ENCODE measurements at places on chromosomes 2 and 18.

GRCh38 chr2:175476948-175477347 lies 295.4 kb upstream of the ATP5MC3 start:
- no peak for ATAC-seq

DNA sequence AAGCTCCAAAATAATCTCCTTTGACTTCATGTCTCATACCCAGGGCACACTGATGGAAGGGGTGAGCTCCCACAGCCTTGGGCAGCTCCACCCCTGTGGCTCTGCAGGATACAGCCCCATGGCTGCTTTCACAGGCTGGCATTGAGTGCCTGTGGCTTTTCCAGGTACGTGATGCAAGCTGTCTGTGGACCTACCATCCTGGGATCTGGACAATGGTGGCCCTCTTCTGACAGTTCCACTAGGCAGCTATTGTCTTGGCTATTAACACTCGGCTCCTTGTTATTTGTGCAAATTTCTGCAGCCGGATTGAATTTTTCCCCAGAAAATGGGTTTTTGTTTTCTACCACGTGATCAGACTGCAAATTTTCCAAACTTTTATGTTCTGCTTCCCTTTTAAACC lies 634.2 kb downstream of the TSN start:
- no peak for ATAC-seq

DNA sequence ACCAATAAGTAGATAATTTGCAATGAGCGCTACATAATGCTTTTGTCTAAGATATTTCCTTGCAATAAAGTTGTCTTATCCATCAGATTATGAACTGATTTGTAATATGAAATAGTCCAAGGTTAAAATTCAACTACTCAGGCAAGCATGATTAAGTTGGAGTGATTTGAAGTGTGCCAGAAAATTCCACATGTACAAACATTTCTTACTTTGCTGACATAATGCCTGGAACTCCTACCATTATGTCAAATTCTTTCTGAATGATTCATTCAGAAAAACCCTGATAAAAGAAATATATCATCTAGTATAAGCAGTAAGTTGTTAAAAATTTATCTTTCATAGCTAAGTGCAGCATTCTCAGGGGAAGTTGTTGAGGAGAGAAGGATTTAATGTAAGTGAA lies 87.3 kb downstream of the CBLN2 start:
- ATAC-seq = no peak

DNA sequence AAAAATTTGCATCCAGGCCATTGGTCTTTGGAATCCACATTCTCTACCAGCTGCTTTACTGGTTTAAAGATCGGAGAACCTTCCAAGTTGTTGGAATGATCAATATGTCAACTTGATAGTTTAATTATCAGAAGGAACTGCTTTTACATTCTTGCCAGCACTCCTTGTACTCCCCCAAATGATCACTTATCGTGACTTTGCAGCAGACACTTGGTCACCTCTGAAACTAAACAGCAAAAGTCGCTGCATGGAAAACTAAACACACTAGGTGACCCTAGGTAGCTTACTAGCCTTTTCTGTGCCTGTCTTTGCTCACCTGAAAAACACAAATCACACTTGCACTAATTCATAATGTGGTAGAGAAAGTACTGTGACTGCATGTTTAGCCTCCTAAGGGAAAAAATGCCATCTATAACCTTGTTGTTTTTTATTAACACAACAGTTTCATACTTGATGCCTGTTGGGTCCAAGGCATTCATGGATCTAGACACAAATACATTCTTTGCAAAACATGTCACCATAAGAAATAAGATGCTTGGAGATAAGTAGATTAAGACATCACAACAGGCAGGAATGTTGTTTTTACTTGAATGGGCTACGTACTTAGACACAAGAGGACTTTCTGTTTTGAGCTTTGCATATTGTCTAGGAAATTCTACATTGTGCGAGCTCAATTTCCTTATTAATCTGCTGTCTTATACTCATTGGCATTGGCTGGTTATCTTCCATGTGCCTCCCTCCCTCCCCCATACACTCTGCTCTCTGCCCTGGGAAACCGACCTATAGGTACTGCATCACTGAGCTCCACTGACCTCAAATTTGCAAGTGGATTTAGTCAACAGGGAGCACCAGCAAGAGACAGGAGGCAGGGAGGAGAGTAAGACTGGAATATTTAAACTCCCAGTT lies 219.1 kb upstream of the STK17B start:
- no peak for ATAC-seq

- no peak for ATAC-seq
These were observed 38.5 kb downstream of the PRPF40A start for GRCh38 chr2:152678808-152679207.

DNA sequence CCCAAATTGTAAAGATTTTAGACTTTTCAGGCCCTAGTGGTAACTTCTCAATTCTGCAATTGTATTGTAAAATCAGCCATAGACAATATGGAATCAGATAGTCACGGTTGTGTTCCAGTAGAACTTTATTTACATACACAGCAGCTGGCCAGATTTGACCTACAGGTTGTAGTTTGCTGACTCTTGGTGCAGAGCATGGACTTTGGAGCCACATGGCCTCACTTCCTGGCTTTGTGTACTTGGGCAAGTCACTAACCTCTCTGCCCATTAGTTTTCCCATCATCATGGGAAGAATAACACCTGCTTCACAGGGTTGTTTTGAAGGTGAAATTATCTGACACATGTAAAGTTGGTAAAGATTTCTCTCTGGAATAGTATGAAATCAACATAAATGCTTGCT lies 147.6 kb downstream of the TMEM200C start:
- no peak for ATAC-seq

GRCh38 chr2:118918017-118918416 lies 24.0 kb upstream of the MARCO start:
- no peak for ATAC-seq

DNA sequence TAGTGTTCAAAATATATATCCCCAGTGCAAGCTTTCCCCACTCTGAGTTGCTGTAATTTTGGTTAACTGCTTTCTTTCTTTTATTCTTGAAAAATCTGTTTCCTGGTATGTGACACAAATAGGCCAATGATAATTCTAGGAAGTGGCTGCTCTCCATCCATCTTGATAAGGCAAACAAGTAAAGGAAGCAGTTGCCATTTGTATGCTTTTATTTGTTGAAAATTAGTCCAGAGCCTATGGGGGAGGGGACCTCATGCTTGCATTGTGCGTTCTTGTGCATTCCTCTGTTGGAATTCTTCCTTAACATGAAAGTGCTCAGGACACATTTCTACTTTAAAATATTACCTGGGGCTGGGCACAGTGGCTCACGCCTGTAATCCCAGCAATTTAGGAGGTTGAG lies 111.2 kb upstream of the FSHR start:
- ATAC-seq = no peak

DNA sequence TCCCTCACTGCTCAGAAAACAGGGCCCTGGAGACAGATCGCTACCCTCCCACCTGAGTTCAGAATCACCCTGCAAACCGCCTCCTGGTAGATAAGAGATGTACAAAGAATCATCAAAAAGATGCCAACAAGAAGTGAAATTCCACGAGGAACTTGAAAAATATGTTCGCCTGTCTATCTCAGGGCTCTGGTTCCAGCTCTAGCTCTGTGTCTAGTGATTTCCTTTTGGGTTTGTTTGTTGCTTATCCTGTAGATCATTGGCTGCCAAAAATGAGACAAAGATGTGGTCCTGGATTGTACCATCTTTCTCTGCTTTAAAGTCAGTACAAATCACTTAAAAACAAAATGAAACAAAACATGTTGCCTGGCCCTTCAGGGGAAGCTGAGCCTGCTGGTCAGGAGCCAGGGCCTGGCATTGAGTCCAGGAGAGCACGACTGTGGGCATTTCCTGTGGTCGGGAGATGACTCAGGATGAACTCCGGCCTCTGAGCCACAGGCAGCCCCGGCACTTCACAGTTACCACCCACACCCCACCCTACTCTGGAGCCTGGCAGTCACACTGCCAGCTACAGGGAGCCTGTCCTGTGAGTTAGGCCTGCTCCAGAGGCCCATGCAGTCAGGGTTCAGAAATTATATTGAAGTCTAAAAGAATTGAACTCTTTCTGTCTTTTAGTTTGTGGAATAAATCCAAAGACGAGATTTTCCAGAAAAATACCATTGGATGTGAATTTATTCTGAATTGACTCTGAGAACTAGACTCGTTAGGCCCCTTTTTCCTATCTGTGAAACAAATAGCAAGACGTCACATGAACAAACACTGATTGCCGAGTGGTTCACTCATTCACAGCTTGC lies 8.0 kb upstream of the ITGB6 start:
- peak; percentile 27 for ATAC-seq

DNA sequence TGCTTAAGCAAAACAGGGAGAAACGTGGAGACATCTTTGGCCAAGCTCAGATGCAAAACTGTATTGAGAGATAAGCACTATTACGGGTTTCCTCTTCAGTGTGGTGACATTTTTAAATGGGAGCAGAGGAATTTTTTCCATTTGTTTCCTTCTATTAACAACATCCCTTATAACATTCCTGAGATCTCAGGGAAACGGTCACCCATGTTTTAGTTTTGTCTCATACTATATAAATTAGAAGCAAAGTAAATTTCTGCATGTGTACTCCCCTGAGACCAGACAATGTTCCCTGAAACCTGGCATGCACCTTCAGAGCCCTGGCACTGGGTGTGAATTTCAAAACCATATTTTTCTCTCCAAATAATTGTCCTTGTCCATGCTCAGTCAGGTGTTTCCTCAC lies 57.6 kb upstream of the RNF152 start:
- ATAC-seq = no peak

- no peak for ATAC-seq
These were observed 818 bp upstream of the SLC20A1 start for GRCh38 chr2:112644933-112645309.

GRCh38 chr2:176056406-176056805 lies 27.4 kb downstream of the EVX2 start:
- no peak for ATAC-seq

- no peak for ATAC-seq
These were observed 170.3 kb upstream of the SETBP1 start for GRCh38 chr18:44510390-44510789.

- no peak for ATAC-seq
These were observed 10.5 kb upstream of the IKZF2 start for GRCh38 chr2:213161759-213162515.

DNA sequence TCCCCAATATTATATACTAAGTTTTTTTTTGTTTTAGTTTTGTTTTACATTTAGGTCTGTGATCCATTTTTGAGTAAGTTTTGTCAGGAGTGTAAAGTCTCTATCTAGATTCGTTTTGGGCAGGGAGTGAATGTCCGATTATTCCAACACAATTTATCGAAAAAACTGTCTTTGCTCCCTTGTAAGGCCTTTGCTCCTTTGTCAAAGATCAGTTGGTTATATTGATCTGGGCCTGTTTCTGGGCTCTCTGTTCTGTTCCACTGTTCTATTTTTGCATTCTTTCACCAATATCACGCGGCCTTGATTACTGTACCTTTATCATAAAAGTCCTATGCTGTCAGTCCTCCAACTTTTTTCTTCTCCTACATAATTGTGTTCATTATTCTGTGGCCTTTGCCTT lies 276.5 kb upstream of the ZC3H15 start:
- ATAC-seq = no peak

DNA sequence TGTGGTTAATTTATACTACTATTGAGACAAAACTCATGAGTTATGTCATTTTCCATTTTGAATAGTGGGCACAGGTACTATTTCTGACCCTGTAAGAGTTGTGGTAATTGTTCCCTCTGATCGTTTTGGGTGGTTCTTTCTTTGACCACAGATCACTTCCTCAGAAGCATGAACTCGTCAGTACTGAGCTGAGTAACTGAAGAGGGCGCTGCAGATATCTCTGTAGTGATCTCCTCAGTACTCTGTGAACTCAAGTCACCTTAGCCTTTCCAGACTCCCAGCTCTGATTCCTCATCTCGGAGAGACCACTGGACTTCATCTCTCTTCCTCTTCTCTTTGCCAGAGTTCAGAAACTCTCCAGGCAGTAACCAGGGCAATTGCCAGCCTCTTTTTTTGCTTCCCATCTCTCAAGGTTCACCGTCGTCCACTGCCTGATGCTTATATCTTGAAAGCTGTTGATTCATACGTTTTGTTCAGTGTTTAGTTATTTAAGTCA lies 9.4 kb upstream of the IL1RL1 start:
- peak; percentile 91 for ATAC-seq

DNA sequence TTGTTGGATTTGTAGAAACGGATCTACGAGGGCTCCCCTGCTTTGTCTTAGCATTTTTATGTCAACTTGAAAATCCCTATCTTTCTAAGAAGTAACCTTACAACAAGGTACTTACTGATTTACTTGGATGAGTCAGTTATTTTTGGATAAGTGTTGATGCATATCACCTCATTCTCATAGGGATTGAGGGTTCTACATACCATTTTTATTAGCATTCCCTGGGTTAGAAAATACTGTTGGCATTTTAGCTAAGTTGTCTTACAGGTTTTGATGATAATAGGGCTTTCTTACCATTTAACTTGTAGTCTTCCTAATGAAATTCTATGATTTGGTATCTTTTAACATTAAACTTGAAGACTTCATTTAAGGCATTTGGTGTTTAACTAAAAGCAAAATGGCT lies 125.2 kb downstream of the UBE2E3 start:
- no peak for ATAC-seq

DNA sequence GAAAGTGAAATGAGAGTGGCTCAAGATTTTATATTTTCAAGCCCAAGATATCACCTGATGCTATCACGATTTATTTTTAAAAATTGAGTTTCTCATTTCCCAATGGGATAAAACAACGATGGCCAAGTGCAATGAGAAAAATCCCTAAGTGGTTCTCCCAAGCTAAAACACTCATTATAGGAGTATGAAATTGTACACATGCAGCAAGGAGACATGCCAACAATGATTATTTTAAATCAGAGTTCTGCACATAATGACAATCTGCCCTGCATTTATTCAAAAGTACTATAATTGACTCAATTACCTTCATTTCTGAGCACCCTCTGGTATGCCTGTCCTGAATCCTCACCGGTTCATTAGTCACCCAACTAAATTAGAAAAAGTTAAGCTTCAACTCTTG lies 12.7 kb downstream of the CYTIP start:
- no peak for ATAC-seq

- ATAC-seq = no peak
These were observed 402.7 kb downstream of the SETBP1 start for GRCh38 chr18:45083226-45083855.

GRCh38 chr2:177921726-177922125 lies 150.9 kb downstream of the PDE11A start:
- no peak for ATAC-seq

- no peak for ATAC-seq
These were observed 172.2 kb downstream of the ASB1 start for GRCh38 chr2:238598802-238599530.

- no peak for ATAC-seq
These were observed 69.2 kb downstream of the KCNF1 start for GRCh38 chr2:10980886-10981425.

DNA sequence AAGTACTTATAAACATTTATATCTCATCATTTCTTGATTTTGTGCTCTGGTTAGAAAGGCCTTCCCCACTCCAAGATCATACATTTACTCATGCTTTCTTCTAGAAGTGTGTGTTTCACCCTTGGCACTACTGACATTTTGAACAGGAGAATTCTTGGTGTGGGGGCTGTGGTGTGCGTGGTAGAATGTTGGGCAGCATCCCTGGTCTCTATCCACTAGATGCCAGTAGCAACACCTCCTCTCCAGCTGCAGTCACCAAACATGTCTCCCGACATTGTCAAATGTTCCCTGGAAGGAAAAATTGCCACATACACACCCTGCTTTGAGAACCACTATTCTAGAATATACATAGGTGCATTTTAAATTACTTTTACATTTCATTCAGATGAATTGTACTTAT lies 8.7 kb upstream of the TGIF1 start:
- no peak for ATAC-seq

GRCh38 chr2:62410015-62410453 lies 96.0 kb downstream of the TMEM17 start:
- no peak for ATAC-seq

- no peak for ATAC-seq
These were observed 46.8 kb downstream of the FECH start for GRCh38 chr18:57539702-57540101.
